ENCODE measurements at places on chromosomes 3 and 15.

DNA sequence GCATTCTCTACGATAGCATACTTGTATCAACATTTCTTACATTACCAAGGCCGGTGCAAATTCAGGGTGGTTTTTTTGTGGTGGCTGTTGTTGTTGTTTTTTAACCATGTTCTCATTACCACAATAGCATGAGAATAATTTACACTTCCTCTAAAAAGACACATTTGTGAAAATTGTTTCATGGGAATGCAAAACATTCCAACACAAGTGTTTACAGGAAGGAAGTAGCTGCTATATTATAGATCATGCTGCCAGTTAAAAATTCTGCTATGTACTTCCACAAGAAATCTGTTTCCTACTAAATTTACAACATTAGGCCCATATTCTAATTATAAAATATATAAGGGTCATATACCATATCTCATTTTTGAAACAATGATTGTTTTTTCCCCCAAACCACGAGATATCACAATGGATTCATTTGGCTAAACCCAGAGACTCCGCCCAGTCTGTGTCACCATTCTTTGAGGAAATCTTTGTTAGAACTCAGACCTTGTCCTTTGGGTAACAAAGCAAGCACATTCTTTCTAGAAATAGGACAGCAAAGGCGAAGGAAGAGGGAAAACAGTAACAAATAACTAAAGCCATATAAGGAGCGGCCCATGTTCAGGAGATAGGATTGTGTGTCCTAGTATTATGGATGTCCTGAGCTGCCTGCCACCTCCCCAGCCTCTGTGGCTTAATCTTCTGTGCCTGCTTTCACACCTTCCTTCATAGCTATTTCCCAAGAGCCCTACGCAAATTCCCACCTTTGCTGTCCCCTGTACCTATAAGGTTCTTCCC lies 60.1 kb downstream of the UACA start:
- no peak for DNase-seq

GRCh38 chr3:179432451-179432850 lies 18.8 kb downstream of the GNB4 start:
- DNase-seq, result no peak

GRCh38 chr3:171648069-171648468 lies 162.2 kb downstream of the PLD1 start:
- no peak for DNase-seq

DNA sequence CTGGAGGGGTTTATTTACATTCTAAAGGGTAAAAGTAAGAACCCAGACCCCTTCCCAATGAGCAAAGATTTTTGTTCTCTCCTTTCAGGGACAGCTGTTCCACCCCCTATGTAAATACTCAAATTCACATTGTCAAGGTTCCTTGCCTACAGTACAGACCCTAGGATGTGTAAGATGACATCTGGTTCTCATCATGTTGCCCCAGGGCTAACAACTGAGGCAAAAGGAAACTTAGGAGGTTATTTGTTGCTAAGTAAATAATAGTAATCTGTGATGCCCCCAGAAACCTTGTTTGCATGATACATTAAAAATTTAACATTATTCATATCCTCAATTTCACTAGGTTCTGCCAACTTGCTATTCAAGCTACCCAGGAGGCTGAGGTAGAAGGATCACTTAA lies 135.0 kb upstream of the CCNL1 start:
- no peak for DNase-seq

- no peak for DNase-seq
These were observed 44.7 kb downstream of the SHQ1 start for GRCh38 chr3:72803573-72803972.

DNA sequence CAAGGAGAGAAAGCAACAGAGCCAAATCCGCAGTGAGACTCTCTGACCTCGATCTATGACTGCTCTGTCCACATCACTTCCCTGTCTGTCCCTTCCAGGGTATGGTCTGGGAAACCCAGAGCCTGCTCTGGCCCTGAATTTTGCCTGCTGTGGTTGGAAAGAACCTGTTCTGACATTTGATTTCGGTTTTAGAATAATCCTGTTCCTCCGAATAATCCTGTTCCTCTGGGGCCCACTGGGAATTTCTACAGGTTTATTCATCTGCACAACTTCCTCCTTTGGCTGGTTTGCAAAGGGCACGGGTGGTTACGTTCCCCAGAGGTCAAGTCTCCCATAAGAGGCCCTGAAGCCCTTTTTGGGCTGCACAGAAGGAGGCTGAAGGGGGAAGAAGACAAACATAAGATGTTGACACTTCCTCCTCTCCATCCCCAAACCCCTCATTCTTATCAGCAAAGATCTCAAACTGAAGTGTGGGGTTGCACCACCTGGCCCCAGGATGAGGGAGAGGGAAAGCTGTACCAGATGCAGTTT lies 10.6 kb downstream of the LAMP3 start:
- DNase-seq, result no peak

GRCh38 chr3:178560759-178561158 lies 24.5 kb downstream of the KCNMB2 start:
- no peak for DNase-seq

DNA sequence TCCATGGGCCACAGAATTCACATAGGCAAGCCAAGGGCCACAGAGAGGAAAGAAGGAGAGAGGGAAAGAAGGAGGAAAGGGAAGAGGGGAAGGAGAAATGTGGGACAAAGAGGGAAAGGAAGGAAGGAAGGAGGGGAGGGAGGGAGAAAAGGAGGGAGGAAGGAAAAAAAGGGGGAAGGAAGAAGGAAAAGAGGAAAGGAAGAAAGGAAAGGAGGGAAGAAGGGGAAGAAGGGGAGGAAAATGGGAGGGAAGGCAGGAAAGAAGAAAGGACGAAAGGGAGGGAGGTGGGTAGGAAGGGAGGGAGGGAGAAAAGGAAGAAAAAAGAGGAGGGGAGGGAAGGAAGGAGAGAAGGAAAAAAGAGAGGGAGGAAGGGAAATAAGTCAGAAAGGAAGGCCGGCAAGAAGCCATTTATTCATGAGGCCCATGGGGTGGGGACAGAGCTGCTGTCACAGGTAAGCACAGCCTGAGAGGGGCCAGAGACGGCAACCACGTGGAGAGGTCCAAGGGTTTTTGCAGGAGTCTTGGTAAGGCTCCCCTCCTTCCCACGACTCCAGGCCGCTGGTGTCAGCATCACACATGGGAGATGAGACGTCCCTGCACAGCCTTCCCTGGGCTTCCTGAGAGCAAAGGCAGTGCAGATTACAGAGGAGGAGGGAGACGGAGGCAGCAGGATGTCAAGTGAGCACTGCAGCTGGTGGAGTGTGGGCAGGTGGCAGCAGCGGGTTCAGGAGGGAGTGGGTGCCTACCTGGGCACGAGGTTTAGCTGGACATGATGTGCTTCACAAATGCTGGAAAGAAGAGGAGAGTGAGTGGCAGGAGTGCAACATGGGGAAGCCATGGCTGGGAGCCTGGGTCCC lies 5.5 kb downstream of the MYL3 start:
- DNase-seq, result no peak

DNA sequence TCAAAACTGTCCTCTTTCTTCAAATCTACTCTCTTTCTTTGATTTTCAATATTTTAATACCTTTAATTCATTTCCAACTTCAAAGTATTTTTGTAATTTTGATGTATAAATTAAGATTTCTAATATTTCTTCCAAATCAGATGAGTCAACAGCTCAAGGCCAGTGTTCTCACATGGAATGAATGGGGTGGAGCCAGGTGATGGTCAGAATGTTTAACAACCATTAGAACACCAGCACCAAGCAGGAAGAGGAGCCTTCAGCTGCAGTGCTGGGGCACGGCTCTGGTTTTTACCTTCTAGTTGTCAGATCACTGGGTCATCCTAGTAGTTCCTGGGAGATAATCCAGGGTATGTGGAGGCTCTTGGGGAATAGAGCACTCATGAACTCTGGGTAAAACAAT lies 494.5 kb upstream of the PDZRN3 start:
- DNase-seq, result no peak

GRCh38 chr3:152737021-152737908 lies 97.7 kb upstream of the P2RY1 start:
- DNase-seq, result no peak

DNA sequence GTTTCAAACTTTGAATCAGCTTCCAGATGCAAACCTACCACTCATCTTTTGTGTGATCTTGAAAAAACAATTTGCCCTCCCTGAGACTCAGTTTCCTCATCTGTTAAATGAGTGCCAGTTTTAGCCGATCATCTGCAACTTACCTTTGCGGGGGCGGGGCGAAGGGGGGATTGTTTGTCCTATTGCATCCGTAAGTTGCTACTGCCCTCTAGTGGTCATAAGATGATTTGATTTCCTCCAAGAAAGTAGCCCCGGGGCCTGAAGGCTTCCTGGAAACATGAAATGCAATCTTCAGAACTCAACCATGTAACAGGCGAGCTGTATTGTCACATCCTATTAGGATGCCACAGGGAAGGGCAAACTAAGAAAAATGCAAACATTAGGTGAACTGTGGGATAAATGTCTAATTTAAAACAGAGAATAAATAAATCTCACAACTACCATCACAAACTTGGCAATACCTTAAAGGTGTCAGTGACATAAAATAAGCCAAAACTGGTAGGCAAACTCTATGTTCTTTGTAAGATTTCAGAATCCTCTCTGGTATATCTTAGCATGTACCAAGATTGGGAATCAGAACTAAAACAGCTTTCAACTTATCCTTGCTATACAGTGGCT lies 63.5 kb upstream of the CLDN18 start:
- peak; percentile 39 for DNase-seq

GRCh38 chr3:187208159-187208558 lies 10.9 kb downstream of the RTP1 start:
- DNase-seq, result no peak

GRCh38 chr3:64225695-64226499 lies 631 bp upstream of the PRICKLE2 start:
- DNase-seq, result no peak

- no peak for DNase-seq
These were observed 346.6 kb upstream of the MEIS2 start for GRCh38 chr15:37446921-37447320.

DNA sequence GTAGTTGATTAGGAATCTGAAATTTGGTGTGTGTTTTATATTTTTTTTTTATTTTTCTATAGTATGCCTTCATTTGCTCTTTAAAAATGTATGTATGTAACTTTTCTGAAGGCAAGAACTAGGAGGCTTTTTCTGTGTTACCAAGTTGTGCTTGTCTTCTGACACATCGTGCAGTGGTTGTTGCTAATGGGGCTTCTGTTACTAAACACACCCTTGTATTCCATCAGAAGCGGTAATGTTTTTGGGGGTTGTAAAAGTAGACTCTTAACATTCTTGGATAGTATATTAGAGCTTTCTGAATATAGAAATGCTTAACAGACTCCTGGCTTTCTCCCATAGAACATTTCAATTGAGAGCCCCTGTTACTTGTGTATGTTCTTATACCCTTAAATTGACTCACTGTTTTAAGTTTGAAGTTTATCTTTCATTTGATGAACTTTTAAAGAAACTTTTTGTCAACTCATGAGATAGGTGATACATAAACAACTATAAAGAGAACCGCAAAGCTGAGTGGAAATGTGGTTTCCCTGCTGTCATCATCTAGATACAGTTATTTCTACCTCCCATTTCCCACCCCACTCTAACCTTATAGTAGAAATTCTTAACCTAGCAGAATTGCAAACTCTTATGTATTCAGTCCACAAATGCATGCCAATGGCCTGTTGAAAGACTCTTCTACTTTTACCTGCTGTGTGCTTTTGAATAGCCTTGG lies 2.5 kb downstream of the TIPARP start:
- DNase-seq, result no peak

- DNase-seq, result no peak
These were observed 6.7 kb upstream of the PIGZ start for GRCh38 chr3:196975349-196975748.

DNA sequence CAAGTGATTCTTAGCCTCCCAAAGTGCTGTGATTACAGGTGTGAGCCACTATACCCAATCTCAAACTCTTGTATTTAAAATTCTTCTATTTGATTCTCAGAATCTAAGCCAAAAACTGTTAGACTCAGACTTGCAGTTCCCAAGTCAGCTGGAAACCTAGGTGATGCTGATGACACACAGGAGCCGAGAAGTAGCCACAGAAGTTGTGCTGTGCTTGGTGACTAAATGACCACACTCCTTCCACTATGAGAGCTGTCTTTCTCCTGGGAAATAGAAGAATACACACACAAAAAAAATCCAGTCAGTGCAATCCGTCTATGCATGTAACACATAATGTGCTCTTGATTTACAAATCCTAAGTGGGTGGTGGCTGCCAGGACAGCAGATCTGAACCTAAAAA lies 33.9 kb downstream of the ILDR1 start:
- no peak for DNase-seq

All from stimulated activated CD4-positive, alpha-beta T cell treated with anti-CD3 and anti-CD28 coated beads, Interleukin-12 subunit alpha, Interleukin-12 subunit beta, amount 100 ng/mL, for 4 hours (primary cell).